ENCODE measurements at places on chromosomes 16 and 17. TPM values are rescaled to one million over a fixed set of nuclear protein-coding genes. Genes with fewer than 3 reads are reported as not detected.

- no peak within 1 kb of the TSS for H3K27ac ChIP-seq
- no peaks in the 10 kb centered on the region for H3K36me3 ChIP-seq
- DNase-seq: no peak
- H3K27me3 ChIP-seq: peaks cover 20% of the 10 kb centered on the region
- H3K4me1 ChIP-seq: no peaks in the 10 kb centered on the region
Measured at GRCh38 chr17:40884708-40885512, at the start of gene KRT20. KRT20 (minus strand) TSS chr17:40885242; CDS start chr17:40885185, 57 bp downstream.

DNA sequence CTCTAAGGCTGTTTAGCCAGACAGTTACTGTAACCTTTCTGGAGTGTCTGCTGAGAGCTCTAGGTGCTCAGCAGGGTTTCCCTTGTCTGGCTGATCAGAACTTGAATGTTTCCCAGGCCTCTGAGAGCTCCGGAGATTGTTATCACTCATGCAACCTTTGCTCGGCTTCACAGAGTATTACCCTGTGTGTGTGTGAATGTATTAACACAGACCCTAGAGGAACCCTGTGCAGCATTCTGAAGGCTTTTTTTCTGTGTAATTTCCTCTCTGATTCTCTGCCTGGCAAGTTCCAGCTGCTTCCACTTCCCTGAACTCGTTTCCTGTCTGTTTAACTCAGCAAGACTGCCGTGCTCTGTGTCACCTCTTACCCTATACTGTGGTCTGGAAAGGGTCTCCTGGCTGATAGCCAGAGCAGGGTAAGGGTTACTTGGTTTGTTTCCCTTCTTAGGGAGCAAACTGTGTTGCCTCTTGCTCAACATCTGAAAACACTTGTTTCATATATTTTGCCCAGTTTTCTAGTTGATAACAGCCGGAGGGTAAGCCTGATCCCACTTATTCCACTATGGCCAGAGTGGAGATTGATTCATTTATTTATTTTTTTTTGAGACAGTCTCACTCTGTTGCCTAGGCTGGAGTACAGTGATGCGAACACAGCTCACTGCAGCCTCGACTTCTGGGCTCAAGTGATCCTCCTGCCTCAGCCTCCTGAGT is 21.7 kb downstream of the PRMT7 start:
- H3K36me3 ChIP-seq: peaks cover 31% of the 10 kb centered on the region
- H3K27ac ChIP-seq: peak overlapping the region; percentile 17
- no peaks in the 10 kb centered on the region for H3K27me3 ChIP-seq

- no peaks in the 10 kb centered on the region for H3K27me3 ChIP-seq
- peaks cover 10% of the 10 kb centered on the region for H3K4me1 ChIP-seq
- H3K4me3 ChIP-seq: no peak overlapping the region
- no peak overlapping the region for H3K27ac ChIP-seq
Measured at GRCh38 chr16:46907061-46907774, 23.1 kb downstream of the GPT2 start.

DNA sequence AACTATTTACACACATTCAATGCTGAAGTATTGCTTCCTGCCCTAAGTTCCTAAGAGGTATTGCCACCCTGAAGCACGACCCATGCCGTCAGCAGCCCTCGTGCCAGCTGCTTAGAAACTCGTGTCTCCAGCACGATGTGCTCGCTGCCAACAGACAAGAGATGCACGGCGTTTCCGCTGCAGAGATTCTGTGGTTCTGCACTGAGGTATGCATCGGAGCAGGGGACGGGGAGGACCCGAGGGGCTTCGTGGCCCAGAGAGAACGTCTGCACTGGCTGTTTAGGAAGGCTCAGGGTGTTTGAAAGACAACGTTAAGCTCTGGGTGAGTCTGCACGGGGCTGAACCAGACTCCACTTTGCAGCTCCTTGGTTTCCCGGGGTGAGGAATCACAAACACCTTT is 82.7 kb upstream of the CREBBP start:
- no peak overlapping the region for H3K27ac ChIP-seq
- H3K27me3 ChIP-seq: no peaks in the 10 kb centered on the region
- H3K4me1 ChIP-seq: peaks cover 15% of the 10 kb centered on the region
- peaks cover 10% of the 10 kb centered on the region for H3K36me3 ChIP-seq
- H3K4me3 ChIP-seq: no peak overlapping the region

DNA sequence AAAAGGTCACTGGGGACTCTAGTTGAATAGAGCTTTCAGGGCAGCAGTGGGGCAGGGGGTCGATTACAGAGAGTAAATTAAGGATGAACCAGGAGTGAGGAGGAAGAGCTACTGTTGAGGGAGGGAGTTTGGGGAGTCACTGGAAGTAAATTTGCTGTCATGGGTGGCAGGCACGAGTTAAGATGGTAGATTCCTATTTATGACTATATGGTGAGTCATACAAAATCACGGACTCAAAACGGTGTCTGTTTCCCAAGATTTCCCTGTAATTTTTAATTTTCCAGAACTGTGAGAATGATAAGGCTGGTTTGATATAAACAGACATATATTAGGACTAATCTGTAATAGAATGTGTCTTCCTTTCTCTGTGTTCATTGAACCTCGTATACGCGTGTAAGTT is 287.6 kb upstream of the GOT2 start:
- peaks cover 2% of the 10 kb centered on the region for H3K27me3 ChIP-seq
- no peak overlapping the region for H3K27ac ChIP-seq
- no peak overlapping the region for H3K4me3 ChIP-seq

GRCh38 chr16:78283548-78284251 is 184.2 kb downstream of the WWOX start:
- no peaks in the 10 kb centered on the region for H3K4me1 ChIP-seq
- no peak overlapping the region for H3K27ac ChIP-seq
- peaks cover 5% of the 10 kb centered on the region for H3K36me3 ChIP-seq
- H3K4me3 ChIP-seq: no peak overlapping the region
- H3K27me3 ChIP-seq: no peaks in the 10 kb centered on the region

DNA sequence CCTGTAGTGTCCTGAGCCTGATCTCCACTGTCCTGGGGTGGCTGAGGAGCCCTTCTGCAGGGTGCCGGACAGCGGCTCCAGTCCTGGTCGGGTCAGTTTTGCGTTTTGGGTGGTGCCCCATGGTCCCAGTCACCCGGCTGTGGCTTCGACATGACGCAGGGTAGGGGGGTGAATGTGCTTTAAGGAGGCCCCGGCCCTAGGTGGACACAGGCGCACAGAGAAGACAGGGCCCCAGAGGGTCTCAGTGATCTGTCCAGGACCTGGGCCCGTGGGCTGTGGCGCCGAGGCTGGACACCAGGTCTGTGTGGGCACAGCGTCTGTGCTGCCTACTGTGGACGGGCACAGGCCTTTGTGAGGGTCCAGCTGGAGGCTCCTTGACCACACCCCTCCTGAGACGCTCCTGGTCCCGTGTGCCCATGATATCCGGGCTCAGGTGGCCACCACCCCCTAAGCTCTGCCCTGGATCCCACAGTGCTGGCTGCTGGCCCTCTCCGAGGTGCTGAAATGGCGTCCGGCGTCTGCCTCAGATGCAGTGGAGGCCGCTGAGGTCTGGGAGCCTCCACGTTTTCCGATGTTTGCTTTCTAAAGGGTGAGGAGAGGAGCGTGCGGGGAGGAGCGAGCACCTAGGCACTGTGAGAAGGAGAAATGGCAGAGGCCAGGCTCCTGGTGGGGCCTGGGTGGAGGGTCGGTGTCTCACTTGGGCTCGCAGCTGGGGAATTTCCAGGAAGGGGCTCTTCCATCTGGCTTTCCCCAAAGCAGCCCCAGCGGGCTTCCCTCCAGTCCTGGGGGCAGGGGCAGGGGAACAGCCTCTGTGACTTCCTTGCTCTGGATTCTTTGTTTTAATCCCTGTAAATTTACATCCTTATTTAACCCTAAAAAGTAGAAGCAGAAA is 56.1 kb upstream of the ACSF3 start:
- H3K36me3 ChIP-seq: no peaks in the 10 kb centered on the region
- peaks cover 32% of the 10 kb centered on the region for H3K4me1 ChIP-seq
- peaks cover 2% of the 10 kb centered on the region for H3K27me3 ChIP-seq
- no peak overlapping the region for H3K27ac ChIP-seq
- peak; percentile 56 for DNase-seq

DNA sequence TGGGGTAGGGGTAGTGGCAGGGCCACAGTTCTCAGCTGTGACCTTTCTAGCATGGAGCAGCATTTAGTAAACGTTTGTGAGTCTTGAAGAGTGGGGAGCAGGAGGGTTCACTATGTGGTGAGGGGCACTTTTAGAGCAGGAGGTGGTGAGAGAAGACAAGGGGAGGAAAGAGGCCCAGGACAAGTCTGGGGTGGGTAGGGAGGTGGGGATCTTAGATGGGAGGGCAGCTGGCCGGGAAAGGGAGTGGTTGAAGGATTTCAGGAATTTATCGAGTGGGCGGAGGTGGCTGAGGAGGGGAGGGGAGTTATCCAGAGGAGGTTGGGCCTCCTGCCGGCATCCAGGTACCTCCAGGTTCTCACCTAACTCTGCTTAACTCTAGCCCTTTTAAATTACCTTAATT is 1.9 kb downstream of the CLEC16A start:
- no peak overlapping the region for H3K27ac ChIP-seq
- H3K4me3 ChIP-seq: peak overlapping the region; percentile 81
- peaks cover 57% of the 10 kb centered on the region for H3K4me1 ChIP-seq
- DNase-seq: no peak
- no peaks in the 10 kb centered on the region for H3K36me3 ChIP-seq

DNA sequence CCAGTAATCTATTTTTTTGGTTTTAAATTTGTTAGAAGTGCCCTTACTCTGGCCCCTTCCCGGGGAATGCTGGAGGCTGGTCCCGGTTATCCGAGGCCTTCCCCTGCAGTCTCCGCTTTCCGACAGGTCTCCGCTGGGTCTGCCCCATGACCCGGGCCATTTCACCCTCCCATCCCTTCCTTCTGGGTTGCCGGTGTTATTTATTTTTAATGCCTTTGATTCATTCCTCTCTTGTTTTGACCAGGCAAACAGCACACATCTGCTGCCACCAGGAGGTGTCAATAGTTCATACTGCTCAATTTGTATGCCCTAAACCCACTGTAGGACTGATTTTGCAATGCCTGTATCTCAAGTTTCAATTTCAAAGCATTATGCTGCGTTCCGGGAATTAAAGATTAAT is 113.2 kb upstream of the IRX5 start:
- no peak for DNase-seq
- peaks cover 5% of the 10 kb centered on the region for H3K27me3 ChIP-seq
- no peak overlapping the region for H3K27ac ChIP-seq
- no peak overlapping the region for H3K4me3 ChIP-seq

GRCh38 chr17:28206292-28206691 is 112.7 kb upstream of the TMEM97 start:
- no peak for DNase-seq
- peaks cover 6% of the 10 kb centered on the region for H3K27me3 ChIP-seq
- no peak overlapping the region for H3K27ac ChIP-seq
- H3K4me3 ChIP-seq: no peak overlapping the region
- H3K4me1 ChIP-seq: no peaks in the 10 kb centered on the region

GRCh38 chr16:88381820-88382451 is 823 bp upstream of the ZNF469 start:
- no peak overlapping the region for H3K27ac ChIP-seq
- H3K27me3 ChIP-seq: peaks cover 29% of the 10 kb centered on the region
- H3K4me3 ChIP-seq: no peak overlapping the region
- no peaks in the 10 kb centered on the region for H3K36me3 ChIP-seq
- DNase-seq: no peak

DNA sequence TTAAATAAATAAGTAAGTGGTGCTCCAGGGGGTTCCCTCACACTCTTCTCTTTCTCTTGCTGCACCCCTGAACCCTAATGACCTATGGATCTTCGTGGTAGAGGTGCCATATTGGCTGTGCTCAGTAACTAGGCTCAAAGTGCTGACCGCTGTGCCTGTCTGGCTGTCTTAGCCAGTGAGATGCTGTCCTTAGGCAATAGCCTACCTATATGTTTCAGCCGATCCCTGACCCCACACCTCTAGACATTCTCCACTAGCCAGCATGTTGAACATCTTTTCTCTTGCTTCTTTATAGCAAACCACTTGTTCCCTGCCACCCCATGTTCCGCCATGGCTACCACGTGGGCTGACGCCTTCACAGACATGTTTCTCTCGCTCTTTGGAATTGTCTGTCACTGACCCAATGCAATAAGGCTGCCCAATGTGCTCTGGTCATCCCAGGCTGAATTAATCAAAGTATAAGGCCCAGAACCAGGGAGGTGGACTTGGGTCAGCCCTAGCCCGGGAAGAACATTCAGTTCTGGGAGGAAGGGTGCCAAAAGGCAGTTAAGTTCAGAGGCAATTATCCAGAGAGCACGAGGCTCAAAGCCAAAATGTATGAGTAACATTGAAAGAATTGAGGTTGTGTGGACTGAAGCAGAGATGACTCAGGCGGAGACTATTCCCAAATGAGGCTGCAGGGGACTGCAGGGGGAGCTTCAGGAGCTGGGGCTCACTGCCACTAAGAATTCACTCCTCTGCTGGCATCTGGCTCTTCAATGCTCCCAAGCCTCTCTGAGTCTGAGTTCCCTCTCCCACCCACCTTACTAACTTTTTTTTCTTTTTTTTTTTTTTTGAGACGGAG is 28.7 kb upstream of the TNRC6A start:
- no peak overlapping the region for H3K4me3 ChIP-seq
- H3K4me1 ChIP-seq: no peaks in the 10 kb centered on the region
- H3K36me3 ChIP-seq: no peaks in the 10 kb centered on the region
- no peak overlapping the region for H3K27ac ChIP-seq
- no peak for DNase-seq

- H3K27me3 ChIP-seq: peaks cover 38% of the 10 kb centered on the region
- peaks cover 20% of the 10 kb centered on the region for H3K4me1 ChIP-seq
- H3K27ac ChIP-seq: no peak overlapping the region
- peak; percentile 52 for DNase-seq
- H3K36me3 ChIP-seq: peaks cover 8% of the 10 kb centered on the region
Measured at GRCh38 chr16:3029491-3030221, 5.8 kb downstream of the THOC6 start.

- no peak overlapping the region for H3K4me3 ChIP-seq
- peaks cover 26% of the 10 kb centered on the region for H3K4me1 ChIP-seq
- DNase-seq: no peak
- H3K27me3 ChIP-seq: no peaks in the 10 kb centered on the region
Measured at GRCh38 chr17:56756536-56756935, 77.2 kb downstream of the C17orf67 start.

LGALS9 gene
- 80.2 TPM for total RNA-seq

PRR14 gene
- total RNA-seq: 52.4 TPM

CCL17 gene
- not detected for total RNA-seq

PLEKHH3 gene
- total RNA-seq: 0.77 TPM

CRK gene
- 10.6 TPM for total RNA-seq

DVL2 gene
- 26.7 TPM for total RNA-seq

SSTR5 gene
- total RNA-seq: not detected

All from activated naive CD4-positive, alpha-beta T cell treated with anti-CD3 and anti-CD28 coated beads for 36 hours (primary cell).